Urothelium cell line (cell line): ENCODE measurements at places on chromosomes 7 and 10.

DNA sequence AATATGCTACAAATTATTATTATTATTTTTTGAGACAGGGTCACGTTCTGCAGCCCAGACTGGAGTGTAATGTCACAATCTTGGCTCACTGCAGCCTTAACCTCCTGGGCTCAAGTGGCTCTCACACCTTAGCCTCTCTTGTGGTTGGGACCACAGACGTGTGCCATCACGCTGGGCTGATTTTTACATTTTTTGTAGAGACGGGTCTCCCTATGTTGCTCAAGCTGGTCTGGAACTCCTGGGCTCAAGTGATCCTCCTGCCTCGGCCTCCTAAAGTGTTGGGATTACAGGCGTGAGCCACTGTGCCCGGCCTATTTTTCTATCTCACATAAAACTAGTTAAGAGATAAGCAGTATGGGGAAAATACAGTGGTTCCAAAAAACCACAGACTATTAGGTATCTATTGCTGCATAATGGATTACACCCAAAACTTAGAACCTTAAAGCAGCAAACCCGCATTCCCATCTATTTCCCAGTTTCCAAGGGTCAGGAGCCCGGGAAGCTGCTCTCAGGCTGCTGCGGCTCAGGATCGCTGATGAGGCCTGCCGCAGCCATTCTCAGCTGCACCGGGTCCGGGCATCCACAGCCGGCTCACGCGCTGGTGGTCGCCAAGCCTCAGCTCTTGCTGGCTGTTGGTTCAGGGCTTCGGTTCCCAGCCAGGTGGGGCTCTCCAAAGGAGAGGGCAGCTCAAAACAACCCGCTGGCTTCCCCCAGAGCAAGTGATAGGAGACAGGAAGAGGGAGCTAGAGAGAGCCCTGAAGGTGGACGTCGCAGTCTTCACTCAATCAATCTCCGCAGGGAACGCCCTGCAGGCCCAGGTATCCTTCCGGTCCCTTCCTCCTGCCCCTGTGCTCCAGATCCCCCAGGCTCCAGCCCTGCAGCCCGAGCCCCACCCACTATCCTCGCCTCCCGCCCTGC lies 128.2 kb downstream of the UBE2H start:
- DNase-seq, result peak; percentile 84

DNA sequence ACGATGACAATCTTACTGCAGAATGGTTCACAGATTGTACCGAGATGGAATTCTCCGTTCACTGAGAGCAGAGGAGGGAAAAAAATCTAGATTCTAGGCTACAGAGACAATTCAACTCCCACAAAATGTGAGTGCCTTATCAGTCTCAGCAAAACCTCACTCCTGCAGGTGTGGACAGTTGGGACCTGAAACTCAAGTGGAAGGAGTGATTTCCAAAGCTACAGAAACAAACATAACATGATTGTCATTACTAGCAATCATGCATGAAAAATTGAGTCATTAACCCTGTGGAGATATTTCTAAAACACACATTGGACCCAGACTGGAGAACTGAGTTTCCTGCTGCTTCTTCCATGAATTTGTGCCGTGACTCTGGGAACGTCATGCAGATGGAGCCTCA lies 70.3 kb downstream of the CALML3 start:
- no peak for DNase-seq

DNA sequence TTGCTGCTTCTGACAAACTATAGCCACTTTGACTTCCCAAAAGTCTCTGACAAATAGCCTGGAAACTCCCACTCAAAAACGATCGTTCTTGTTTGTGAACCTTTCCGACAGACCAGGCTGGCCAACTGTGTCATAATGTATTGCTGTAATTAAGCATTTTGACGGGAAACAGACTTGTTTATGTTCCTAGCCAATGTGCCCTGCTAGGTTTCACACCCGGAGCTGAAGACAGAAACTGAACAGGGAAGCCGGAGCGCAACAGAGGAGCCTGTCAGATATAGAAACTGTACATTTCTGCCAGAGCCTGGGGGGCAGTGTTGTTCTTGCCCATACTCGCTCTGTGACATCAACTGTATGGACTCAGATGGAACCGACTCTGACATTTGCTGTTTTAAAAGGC lies 55.3 kb upstream of the C7orf33 start:
- DNase-seq, result no peak

DNA sequence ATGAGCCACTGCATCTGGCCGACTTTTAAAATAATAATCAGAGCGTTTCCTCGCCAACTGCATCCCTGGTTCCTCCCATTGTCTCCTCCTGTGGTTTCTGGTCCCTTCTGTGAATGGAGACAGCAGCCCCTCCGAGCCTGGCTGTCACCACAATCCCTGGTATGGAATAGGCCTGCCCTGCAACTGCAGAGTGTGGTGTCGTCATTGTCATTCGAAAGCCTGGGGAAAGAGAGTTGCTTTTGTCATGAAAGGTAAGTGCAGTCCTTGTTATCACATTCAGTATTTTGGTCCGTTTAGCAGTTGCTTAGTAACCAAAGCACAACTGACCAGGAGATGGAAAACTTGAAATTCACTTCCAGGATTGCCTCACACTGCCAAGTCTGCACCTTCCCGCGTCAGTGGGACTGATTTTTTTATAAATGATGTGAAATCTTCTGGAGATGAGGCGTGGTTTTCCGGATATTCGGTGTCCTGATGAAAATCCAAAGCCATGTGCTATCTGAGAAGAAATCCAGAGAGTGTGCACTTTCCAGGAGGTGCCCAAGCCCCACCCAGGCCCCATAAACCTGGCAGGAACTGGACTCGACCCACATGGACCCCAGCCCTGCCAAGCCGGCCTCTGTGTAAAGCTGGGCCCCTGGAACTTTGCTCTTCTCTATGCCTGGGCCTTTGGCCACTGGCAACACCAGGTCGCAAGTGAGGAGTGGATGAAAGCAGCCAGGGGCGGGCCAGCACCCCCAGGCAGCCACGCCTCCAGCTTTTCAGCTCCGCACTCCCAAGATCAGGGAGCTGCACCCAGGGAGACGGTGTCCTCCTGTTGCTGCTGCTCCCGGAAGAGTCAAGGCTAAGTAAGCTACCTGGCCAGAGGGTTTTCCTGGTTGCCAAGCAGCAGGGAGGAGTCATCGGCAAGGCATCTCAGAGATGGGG lies 133.7 kb upstream of the SH2B2 start:
- peak; percentile 94 for DNase-seq

DNA sequence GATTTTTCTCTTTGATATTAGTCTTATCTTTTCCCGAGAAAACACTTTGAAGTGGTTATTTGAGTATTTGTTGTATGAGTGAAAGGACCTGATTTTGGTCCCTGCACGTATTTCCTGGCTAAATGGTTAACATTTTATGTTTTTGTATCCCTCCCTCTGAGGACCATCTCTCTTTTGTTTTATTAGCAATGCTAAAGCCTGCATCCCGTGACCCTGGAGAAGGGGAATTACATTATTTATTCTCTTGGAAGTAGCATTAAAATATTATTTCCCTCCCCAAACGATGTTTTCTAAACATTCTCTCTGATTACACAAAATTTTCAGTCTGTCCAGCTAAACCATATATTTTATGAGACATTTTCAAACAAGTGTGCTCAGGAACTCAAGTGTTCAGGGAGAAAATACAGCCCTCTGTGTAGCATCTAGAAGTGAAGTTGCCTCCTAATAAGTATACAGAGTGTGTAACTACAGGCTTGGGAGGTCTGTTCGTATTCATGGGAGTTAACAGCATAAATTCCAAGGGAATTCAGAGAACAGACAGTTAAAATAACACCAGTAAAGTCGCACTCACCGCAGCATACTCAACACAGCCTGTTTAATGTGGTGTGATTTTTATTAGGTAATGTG lies 163.8 kb upstream of the NPVF start:
- no peak for DNase-seq

- DNase-seq, result no peak
These were observed 34.5 kb downstream of the MAD1L1 start for GRCh38 chr7:2198206-2198605.

GRCh38 chr10:101672536-101672935 lies 22.4 kb downstream of the FBXW4 start:
- DNase-seq, result no peak

GRCh38 chr7:148185041-148185440 lies 405.5 kb upstream of the C7orf33 start:
- peak; percentile 1 for DNase-seq

DNA sequence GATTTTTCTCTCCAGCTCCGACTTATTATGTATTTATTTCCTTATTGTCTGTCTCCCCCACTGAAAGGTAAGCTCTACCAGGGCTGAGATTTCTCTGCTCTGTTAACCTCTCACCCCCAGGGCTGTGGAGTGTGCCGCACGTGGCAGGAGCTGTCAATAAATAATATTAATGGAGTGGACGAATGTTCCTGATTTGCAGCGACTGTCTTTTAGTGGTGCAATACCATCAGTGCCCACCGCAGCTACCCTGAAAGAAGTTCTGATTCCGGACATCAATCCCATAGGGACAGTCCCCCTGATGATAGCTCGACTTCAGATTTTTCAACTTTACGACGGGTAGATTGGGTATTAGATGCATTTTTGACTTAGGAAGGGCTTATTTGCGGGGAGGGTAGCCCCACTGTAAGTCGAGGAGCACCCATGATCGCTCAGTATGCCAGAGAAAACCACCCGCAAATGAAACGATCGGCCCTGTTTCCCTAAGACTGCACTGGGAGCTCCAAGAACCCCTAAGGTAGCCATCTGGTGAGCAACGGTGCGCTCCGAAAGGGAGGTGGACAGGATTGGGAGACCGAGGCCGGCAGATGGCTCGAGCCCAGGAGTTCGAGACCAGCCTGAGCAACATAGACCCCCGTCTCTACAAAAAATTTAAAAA lies 986 bp upstream of the PPP2R2D start:
- peak; percentile 41 for DNase-seq

- DNase-seq, result no peak
These were observed 926.6 kb upstream of the AUTS2 start for GRCh38 chr7:68671671-68672070.

GRCh38 chr10:84783386-84783785 lies 455.0 kb downstream of the CCSER2 start:
- peak; percentile 47 for DNase-seq

DNA sequence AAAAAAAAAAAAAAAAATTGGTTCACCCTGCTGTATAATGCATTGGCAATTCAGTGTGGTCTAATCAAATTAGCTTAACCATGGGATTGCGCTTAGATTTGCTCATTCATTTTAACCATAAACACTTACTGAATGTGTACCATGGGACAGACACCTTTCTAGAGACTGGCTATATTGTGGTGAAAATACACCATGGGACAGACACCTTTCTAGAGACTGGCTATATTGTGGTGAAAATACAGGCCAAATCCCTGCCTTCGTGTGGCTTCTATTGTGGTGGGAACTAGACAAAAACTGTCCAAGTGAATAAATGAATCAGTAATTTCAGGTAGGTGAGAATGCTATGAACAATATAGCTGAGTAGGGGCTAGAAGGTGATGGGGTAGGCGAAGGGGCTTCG lies 10.2 kb upstream of the REPIN1 start:
- no peak for DNase-seq

DNA sequence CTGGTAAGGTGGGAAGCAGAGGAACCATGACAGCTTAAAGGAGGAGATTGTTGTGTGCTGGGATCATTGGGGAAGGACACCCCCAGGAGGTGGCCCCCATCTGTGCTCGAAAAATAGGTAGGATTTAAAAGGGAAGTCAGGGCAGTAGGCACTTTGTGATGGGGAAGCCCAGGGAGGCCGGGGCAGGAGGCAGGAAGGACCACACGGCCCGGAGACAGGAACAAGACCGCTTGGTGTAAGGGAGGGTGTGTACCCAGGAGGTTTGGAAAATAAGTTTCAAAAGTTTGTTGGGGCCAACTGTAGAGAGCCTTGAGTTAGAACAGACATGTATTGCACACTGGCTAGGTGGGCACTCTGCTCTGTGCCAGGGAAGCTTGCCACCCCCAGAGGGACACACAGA lies 20.7 kb downstream of the ZNF467 start:
- no peak for DNase-seq

GRCh38 chr10:11017570-11018431 lies at the start of gene CELF2:
CELF2 (plus strand) TSS chr10:11017872; CDS start chr10:11018090, 218 bp downstream.
- DNase-seq, result no peak

GRCh38 chr7:51066405-51066882 lies 250.2 kb downstream of the COBL start:
- no peak for DNase-seq

DNA sequence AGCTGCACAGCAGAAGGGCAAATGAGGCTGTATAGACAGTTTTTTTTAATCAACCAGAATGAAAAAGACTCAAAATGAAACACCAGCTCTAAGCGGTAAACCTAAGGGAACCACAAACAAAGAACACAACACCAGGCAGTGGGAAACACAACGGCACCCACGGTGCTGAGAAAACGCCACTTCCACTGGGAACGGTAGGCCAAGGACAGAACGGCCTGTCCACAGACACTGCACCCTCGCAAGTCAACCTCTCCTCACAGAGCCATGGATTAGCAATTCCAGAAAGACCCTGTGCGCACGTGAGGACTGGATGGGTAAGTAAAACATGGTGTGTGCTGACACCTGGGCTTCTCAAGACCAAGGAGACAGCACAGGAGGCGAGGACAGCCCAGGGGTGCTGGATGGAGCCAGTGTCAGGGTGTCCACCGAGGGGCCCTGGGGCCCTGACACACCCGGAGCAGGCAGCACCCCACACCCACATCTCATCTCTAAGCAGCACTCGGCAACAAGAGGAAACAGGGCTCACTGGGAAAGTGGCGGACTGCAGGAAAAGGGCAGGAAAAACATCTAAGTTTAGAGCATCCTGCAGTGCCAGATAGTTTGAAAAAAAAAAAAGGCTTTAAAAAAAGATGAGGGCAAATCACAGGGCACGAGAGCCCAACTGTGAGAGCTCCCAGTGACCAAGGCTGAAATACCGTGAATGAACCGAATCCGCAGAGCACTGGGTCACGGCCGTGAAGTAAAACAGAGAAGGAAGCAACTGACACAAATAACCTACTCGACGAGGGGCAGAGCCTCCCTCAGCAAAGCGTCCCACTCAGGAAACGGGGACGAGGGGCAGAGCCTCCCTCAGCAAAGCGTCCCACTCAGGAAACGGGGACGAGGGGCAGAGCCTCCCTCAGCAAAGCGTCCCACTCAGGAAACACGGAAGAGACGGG lies 120.2 kb downstream of the MAD1L1 start:
- DNase-seq, result no peak

GRCh38 chr10:122077311-122077875 lies 88.4 kb downstream of the TACC2 start:
- no peak for DNase-seq

DNA sequence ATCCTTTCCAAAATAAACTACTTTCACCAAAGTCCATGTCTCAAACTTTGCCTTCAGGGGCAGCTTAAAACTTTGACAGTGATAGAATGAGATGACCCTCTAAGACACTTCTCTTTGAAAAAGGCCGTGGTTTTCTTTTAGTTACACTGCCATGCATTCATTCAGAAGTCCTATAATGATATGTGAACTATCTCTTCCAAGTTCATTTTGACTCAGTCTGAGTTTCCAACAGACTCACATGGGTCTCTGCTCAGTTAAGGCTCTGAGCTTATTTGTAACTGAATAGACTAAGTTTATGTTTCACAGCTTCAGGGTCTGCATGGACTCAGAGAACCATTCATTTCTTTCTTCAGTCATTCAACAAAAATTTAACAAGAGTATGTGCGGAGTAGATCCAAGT lies 208.9 kb upstream of the PRSS1 start:
- no peak for DNase-seq

GRCh38 chr10:98172073-98172472 lies 37.6 kb downstream of the R3HCC1L start:
- DNase-seq, result no peak

- no peak for DNase-seq
These were observed 335.3 kb downstream of the GLRX3 start for GRCh38 chr10:130471486-130471885.

- DNase-seq, result no peak
These were observed 273.4 kb upstream of the PHYHIPL start for GRCh38 chr10:58903071-58903470.
